ENCODE measurements at places on chromosomes 11 and 22.
A peak's percentile ranks its signal among the peaks of the same experiment; 100 is the strongest.

DNA sequence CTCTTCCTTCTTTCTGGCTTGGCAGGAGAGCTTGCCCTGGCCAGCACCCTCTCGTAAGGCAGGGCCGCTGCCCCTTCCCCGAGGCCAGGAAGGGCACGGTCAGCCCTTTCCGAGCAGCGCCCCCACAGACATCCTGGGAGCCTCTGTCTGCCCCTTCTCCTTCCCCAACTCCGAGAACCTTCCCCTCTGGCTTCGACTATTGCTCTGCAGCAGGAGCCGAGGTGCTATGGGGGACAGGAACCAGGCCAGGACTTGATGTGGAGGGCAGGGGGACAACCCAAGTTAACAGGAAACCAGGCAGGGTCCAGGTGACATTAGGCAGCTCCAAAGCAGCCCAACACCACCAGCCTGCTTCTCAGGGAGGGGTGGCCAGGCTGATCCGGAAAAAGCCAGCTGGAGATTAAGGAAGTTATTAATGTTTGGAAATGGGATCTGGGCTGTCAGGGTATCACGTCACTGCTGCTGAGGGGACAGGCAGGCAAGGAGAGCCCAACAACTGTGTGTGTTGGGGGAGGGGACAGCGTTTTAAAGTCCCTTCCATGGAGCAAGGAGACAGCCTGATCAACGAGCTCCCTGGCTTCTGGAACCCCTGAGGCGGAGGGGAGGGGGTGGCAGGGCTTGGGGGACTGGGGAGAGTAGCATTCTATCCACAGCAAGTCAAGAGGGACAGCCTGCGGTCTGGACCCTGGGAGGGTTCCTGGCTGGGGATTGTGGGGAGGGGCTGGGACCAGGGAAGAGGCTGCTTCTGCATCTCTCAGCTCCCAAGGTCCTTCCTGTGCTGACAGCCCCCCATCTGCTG, 27.3 kb downstream of the SYT7 start:
- no peak for DNase-seq

- DNase-seq, result no peak
Observed at GRCh38 chr22:47842119-47842518, 1079.7 kb downstream of the TBC1D22A start.

GRCh38 chr11:73308961-73309919, 1.2 kb downstream of the ARHGEF17 start:
- no peak for DNase-seq

GRCh38 chr11:100640646-100641045, 46.4 kb upstream of the ARHGAP42 start:
- DNase-seq, result no peak

DNA sequence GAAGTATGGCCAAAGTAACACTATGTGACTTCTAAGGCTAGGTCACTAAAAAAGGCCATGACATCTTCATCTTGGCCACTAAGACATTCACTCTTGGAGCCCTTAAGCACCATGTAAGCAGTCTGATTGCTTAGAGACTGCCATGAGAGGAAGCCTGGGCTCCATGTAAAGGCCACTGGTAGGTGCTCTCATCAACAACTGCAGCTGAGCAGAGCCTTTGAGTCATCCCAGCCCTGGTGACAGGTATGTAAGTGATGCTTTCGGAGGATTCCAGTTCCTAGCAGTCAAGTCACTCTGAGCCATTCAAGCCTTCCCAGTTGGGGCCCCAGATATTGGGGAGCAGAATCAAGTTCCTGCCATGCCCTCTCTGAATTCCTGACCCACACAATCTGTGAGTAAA, 26.2 kb downstream of the GAB2 start:
- DNase-seq, result no peak

DNA sequence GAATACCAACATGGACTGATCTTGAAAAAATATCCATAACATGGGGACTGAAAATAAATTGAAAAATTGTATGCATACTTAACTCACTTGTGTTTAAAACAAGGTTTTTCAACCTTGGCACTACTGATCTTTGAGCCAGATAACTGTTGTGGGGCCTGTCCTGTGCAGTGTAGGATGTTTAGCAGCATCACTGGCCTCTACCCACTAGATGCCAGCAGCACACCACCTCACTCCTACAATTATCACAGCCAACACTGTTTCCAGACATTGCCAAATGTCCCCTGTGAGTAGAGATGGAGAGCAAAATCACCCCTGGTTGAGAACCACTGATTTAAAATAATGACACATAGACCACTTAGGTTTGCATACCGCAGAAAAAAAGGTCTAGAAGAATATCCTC, 45.0 kb upstream of the SLC1A2 start:
- no peak for DNase-seq

DNA sequence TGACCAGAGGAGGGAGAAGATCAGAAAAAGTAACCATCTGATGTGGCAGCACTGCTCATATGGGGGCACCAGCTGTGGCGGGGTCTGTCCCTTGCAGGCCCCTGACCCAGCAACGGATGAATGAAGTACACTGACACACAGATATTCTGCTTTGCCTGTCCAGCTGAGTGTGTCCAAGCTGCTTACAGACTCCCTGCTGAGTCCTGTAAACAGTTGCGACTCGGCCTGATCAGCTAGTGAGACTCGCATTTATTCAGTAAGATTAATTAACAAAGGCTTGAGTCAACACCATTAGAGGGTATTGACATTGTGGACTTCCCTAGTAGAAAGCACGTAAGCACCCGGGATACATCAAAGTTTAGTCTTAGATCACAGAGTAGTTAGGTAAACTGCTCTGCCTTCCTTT, 15.3 kb upstream of the OR10D3 start:
- no peak for DNase-seq

DNA sequence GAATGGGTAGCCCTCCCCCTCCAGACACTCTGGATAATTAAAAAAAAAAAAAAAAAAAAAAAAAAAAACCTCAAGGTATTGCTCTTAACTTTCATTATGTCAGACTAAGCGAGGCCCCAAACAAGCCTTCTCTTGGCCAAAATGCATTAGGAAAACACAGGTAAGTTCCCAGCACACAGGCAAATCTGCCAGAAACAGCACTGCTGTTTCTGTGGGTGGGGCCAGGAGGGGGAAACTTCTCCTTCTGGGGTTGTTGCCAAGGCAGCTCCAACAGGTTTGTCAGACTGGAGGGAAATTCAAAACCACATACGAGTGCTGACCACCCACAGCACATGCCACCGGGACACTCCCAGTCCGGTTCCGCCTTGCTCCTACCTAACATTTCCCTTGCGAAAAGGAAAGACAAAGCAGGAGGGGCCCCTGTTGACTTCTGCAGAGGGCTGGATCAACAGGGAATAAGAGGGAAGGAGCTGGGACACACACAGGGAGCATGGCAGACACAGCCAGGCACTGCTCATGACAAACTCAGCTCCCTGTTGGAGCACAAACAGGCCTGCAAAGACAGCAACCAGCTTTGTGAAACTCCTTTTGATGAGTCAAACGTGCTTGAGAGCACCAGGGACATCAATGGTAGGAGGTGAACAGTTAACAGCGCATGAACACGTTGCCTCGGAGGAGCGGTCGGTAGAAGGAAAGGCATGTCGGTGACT, 55.0 kb downstream of the MYH9 start:
- peak; percentile 58 for DNase-seq

DNA sequence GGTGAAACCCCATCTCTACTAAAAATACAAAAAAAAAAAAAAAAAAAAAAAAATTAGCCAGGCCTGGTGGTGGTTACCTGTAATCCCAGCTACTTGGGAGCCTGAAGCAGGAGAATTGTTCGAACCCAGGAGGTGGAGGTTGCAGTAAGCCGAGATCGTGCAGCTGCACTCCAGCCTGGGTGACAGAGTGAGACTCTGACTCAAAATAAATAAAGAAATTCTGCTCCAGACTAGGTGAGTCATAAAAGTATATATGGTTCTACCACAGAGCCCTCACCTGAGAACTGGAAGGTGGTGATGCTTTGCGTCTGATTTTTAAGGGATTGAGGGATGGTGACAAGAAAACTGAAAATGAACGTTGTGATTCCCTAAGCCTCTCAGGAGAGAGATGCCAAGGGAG, 58.4 kb downstream of the NTM start:
- DNase-seq, result no peak

- no peak for DNase-seq
Observed at GRCh38 chr11:44638032-44638431, 72.6 kb downstream of the CD82 start.

GRCh38 chr11:102680945-102681344, 24.6 kb downstream of the MMP27 start:
- no peak for DNase-seq

- DNase-seq, result no peak
Observed at GRCh38 chr22:17471886-17472535, 91.3 kb upstream of the SLC25A18 start.

DNA sequence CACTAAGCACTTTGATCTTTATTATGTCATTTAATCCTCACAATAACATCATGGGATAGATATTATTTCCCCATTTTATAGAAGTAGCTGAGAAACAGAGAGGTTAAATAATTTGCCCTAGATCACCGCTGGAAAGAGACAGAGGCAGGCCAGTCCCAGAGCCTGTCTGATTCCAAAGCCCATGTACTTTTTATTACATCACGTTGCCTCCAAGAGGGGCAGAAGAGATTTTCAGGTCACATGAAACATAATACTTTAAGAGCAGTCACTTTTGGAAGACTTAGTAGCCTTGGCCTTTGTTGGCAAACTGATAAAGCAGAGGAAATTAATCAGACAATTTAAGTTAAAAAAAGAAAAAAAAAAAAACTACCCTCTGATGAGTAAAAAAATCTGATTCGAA, 200.2 kb upstream of the ARHGAP20 start:
- DNase-seq, result no peak

DNA sequence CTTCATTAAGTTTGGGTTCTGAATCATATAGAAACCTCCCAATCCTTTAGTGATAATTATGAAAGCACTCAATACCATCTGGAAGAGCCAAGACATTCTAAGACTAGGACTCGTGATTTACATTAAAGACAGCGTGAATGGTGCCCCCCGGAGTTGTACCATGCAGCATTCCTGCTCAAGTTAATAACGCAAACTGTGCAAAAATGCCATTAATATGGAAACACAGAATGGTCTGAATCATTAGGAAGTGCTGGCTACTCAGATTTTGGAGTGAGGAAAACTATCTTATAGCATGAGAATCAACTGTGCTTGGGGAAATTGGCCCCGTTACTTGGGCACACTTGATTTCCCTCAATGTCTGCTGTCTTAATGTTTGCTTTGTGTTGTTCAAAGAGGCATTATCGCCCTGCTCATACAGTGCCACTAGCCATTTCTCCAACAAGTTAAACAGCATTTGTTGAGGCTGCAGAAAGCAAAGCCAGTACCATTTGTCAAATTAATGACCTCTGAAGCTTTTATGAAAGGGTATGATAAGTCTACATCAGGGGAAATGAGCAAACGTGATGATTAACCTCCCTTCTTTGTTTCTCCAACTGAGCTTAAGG, 18.5 kb upstream of the TPH1 start:
- no peak for DNase-seq

DNA sequence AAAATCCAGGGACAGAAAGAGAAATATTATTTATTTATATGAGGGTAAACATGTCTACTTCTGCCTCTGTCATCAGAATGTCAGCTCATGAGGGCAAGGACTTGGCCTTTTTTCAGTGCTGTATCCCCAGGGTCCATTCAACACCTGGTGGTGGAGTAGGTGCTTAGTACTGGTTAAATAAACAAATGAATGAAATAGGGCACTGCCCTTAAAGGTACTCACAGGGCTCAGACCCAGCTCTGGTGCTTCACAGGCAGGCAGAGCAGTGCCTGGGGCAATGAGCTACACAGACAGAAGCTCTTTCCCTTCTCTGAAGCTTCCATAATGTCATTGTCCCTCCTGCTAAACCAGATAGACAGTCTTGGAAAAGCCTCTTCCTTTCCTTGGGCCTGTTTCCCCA, 30.9 kb downstream of the P4HA3 start:
- DNase-seq, result no peak

DNA sequence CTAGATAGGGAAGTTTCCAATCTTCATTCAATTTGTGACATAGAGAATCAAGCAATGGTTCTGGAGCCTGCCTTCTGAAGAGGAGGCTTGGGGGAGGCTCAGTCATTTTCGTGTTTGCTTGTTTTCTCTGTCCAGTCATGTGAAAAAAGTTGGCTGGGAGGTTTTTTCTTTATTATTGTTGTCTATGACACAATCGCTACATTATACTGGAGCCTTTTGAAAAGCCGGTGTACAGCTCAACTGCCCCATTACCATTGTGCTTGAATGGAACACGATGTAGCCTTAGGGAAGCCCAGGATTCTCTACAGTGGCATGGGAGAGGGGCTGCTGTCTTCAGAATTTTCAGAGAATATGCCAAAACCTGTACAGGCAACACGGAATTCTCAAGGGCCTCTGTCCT, 57.9 kb upstream of the NCAM1 start:
- no peak for DNase-seq

- DNase-seq, result no peak
Observed at GRCh38 chr11:102139081-102139498, 28.8 kb downstream of the YAP1 start.

GRCh38 chr11:112225753-112226061, 521 bp upstream of the PTS start:
- DNase-seq, result no peak

DNA sequence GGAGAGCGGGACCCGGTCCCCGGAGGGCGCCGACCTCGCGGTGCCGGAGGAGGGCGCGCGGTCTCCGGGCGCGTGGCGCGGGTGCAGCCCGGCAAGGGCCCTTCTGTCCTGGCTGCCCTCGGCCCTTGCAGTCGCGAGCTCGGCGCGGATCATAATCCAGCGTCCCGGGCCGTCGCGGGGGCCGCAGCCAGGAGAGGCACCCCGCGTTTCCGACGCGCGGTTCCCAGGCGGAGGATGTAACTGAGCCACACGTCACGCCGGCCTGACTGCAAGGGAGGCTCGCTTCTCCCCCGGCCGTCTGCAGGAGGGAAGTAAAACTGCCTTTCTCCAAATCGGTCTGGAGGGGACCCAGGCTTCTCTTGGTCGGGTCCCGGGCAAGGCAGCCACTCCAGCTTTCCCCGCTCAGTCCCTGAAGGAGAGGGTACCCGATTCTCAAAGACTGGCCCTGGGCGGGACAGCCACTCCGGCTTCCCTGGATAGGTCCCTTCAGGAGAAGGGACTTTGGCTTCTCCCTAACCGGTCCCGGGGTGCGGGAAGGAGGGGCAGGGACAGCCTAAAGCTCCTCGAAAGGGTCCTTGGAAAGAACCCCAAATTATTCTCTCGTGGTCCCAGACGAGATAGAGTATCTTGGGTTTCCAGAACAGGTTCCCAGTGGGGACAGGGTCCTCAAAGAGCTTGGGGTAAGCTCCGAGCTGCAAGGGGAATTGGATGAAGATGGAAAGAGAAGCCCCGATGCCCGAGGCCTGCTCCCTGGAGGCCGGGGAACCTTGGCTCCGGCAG, 836 bp downstream of the SPON1 start:
- peak; percentile 13 for DNase-seq
